ENCODE measurements at places on chromosomes 4 and X. TPM values are rescaled to one million over a fixed set of nuclear protein-coding genes. Genes with fewer than 3 reads are reported as not detected.

- H3K4me1 ChIP-seq = no peaks in the 10 kb centered on the region
- no peaks in the 10 kb centered on the region for H3K36me3 ChIP-seq
- H3K4me3 ChIP-seq = no peak overlapping the region
- no peak for DNase-seq
Measured at GRCh38 chrX:115679460-115679859, 118.5 kb downstream of the PLS3 start.

GRCh38 chr4:23881674-23882337 is 8.0 kb downstream of the PPARGC1A start:
- no peak for DNase-seq
- H3K27me3 ChIP-seq = no peaks in the 10 kb centered on the region
- H3K36me3 ChIP-seq = no peaks in the 10 kb centered on the region

- DNase-seq = no peak
- H3K27me3 ChIP-seq = no peaks in the 10 kb centered on the region
- no peaks in the 10 kb centered on the region for H3K36me3 ChIP-seq
Measured at GRCh38 chr4:28073860-28074555, 1213.4 kb downstream of the STIM2 start.

DNA sequence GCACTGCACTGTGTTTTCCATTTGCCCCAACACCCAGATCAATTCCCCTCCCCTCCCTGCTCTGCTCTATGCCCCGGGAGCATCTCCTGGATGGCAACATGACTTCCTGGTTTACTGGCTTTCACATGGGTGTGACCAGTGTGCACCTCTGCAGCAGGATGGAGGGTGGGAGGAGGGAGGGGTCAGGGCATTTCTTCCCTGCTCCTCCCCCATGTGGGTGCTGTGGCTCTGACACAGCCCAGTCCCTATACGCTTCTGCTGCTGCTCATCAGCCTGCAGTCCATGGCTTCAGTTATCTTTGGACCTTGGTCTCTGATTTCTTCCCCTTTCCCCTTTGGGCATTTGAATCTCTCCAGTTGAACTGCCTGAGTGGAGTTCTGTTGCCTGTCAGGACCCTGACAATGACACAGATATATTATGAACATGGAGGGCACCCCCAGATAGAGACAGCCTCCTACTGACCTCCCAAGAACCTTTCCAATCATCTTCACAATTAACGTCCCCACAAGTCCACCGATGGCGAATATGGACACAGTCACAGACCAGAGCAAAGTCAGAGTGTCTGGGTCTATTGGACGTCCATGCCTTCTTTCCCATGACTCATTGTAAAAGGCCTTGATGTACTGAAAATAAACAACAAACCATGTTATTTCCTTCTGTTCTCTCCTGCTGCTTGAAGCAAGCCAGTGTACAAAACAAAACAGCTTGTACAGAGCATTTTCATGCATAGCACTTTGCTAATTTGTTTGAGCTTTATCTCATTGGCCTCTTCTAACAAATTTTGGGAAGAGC is 24.8 kb downstream of the SLC2A9 start:
- peaks cover 5% of the 10 kb centered on the region for H3K36me3 ChIP-seq
- H3K27me3 ChIP-seq = no peaks in the 10 kb centered on the region
- peaks cover 13% of the 10 kb centered on the region for H3K4me1 ChIP-seq
- H3K27ac ChIP-seq = no peak overlapping the region

GRCh38 chr4:56701644-56702043 is 20.5 kb upstream of the HOPX start:
- no peaks in the 10 kb centered on the region for H3K27me3 ChIP-seq
- no peak overlapping the region for H3K4me3 ChIP-seq
- H3K4me1 ChIP-seq = peaks cover 16% of the 10 kb centered on the region
- H3K27ac ChIP-seq = no peak overlapping the region
- peaks cover 2% of the 10 kb centered on the region for H3K36me3 ChIP-seq
- no peak for DNase-seq

DNA sequence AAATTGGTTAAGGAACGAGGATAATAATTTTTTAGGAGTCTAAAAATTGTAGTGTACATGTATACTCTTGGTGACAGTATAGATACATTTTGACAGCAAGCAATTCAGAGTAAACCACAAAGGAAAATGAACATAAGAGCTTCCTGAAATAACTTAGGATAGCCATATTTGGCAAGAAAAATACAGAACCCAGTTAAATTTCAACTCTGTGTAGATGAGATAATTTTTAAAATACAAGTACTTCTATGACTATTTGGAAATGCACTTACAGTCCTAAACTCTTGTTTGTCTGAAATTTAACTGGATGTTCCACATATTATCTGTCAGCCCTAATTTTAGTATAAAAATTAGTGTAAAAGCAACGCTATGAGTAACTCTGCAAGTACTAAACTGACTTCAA is 124.4 kb upstream of the PCDH18 start:
- H3K27me3 ChIP-seq = no peaks in the 10 kb centered on the region
- no peaks in the 10 kb centered on the region for H3K36me3 ChIP-seq
- H3K27ac ChIP-seq = no peak overlapping the region

GRCh38 chrX:100379388-100379986 is 30.6 kb downstream of the PCDH19 start:
- H3K4me1 ChIP-seq = peaks cover 3% of the 10 kb centered on the region
- no peak overlapping the region for H3K27ac ChIP-seq
- DNase-seq = no peak
- H3K27me3 ChIP-seq = no peaks in the 10 kb centered on the region

DNA sequence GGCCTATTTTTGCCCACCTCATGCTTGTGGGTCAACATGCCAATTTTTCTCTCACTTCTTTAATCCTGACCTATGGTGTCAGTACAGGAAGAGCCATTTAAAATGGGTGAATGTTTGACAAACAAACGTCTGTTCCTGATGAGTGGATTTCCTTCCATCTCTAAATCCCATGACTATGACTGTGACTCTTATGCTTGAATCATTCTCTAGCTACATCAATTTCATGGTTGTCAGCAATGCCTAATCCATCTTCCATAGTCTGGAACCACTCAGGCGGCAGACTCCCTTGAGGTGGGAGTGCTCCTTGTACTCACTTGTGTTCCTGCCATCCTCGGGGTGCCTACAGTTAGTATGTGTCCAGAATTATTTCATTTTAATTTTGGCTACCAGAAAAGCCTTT is 194.9 kb upstream of the RPS6KA3 start:
- no peak overlapping the region for H3K4me3 ChIP-seq
- H3K4me1 ChIP-seq = peaks cover 14% of the 10 kb centered on the region
- H3K36me3 ChIP-seq = peaks cover 2% of the 10 kb centered on the region
- no peak overlapping the region for H3K27ac ChIP-seq

- H3K4me3 ChIP-seq = no peak overlapping the region
- no peaks in the 10 kb centered on the region for H3K36me3 ChIP-seq
- no peaks in the 10 kb centered on the region for H3K4me1 ChIP-seq
- H3K27me3 ChIP-seq = no peaks in the 10 kb centered on the region
- no peak for DNase-seq
- no peak overlapping the region for H3K27ac ChIP-seq
Measured at GRCh38 chr4:34664051-34664450, 1580.3 kb downstream of the ARAP2 start.

DNA sequence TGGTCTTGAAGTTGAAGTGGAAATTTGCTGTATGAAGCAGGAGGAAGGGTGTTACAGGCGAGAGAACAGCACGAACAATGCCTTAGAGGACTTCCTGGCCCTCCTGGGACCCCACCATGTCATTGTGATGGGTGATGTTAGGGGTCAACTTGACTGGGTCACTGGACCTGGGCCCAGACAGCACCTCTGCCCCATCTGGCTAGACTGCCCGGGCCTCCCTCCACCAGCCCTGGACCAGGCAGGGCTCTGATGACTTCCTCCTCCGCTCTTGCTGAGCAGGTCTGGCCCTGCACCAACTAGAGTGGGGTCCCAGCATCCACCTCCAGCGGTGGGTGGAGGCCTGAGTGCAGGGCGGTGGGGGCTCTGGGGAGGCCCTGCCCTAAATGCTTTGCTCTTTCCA is 48.9 kb upstream of the ADRA2C start:
- H3K4me1 ChIP-seq = no peaks in the 10 kb centered on the region
- no peak overlapping the region for H3K4me3 ChIP-seq
- no peak for DNase-seq
- H3K36me3 ChIP-seq = peaks cover 2% of the 10 kb centered on the region
- H3K27ac ChIP-seq = no peak overlapping the region

- peaks cover 47% of the 10 kb centered on the region for H3K27me3 ChIP-seq
- H3K4me3 ChIP-seq = no peak overlapping the region
- peaks cover 2% of the 10 kb centered on the region for H3K36me3 ChIP-seq
- H3K4me1 ChIP-seq = no peaks in the 10 kb centered on the region
Measured at GRCh38 chr4:110032603-110033002, 119.9 kb downstream of the EGF start.

DNA sequence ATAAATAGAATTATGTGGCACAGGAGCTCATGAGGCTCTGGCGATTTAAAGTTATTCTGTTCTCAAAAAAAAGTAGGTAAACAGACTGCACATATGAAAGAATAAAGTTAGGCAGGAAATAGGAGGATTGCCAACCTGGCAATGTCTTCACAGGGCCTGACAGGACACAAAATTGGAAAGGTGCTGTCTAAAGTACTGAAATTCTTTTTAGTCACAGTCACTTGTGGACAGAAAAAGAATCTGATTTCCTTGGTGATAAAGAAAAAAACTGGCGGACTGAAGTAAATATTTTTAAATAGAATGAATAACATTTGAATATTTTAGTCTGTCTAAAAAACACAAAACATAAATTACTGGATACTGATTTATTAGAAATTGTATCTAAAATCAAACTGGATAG is 124.4 kb downstream of the VEGFC start:
- no peak overlapping the region for H3K4me3 ChIP-seq
- no peaks in the 10 kb centered on the region for H3K27me3 ChIP-seq
- no peaks in the 10 kb centered on the region for H3K4me1 ChIP-seq

- no peaks in the 10 kb centered on the region for H3K4me1 ChIP-seq
- H3K4me3 ChIP-seq = no peak overlapping the region
- H3K27me3 ChIP-seq = no peaks in the 10 kb centered on the region
- H3K36me3 ChIP-seq = no peaks in the 10 kb centered on the region
Measured at GRCh38 chrX:124502166-124502565, 155.8 kb downstream of the SH2D1A start.

DNA sequence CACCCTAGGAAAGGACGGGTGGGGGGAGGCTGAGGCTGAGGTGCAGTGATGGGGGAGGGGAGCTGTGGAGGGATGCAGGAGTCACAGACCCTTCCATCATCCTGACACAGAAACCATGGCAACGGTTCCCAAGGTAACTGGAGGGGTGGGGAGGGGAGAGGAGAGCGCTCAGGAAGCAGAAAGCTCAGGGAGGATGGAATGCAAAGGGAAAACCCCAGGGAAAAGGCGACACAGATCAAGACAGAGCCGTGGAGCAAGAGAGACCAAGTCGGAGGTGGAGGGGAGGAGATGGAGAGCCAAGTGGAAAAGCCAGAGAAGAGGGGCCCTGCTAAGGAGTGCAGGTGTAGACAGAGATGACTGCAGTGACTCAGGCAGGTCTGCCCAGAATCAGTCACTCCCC is 14.5 kb downstream of the L1CAM start:
- H3K36me3 ChIP-seq = no peaks in the 10 kb centered on the region
- no peak overlapping the region for H3K4me3 ChIP-seq
- no peak overlapping the region for H3K27ac ChIP-seq
- peaks cover 6% of the 10 kb centered on the region for H3K27me3 ChIP-seq

DNA sequence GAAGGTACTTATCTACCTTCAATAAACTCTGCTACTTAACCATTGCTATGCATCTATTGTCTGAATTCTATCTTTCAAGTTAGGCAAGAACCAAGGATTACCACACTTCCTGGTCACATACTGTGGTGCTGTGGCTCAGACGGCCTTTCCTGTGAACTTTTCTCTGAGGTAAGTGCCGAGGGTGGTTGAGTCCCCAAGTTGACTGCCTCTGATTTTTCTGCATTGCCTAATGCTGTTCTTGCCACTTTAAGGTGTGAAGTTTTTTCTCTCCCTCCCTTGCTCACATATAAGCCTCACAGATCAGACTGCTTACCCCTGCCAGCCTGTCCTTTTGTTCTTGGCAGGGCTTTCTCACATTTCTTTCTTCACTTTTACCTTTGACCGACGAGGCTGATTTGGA is 348.0 kb upstream of the POU3F4 start:
- no peak overlapping the region for H3K4me3 ChIP-seq
- no peak for DNase-seq
- H3K27me3 ChIP-seq = no peaks in the 10 kb centered on the region
- H3K27ac ChIP-seq = no peak overlapping the region
- H3K36me3 ChIP-seq = no peaks in the 10 kb centered on the region

- H3K36me3 ChIP-seq = no peaks in the 10 kb centered on the region
- H3K27me3 ChIP-seq = peaks cover 23% of the 10 kb centered on the region
Measured at GRCh38 chr4:56619816-56620215, 61.3 kb downstream of the HOPX start.

DNA sequence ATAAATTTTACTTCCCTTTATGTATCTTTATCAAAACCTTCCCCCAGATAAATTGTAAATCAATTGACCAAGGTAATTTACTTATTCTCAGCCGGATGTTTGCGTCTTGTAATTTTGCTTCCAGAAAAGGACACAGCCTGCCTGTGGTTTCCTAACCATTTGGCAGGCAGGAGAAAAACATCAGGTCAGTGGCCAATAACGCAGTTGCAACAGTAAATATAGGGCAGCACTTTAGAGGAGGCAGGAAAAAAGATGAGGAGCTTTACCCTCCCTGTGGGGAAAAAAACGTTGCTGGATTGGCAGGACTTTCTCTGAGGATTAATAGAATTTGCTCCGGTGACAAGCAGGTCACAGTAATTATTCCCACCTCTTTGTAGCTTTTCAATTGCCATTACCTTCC is 2618.1 kb downstream of the ARAP2 start:
- H3K4me1 ChIP-seq = no peaks in the 10 kb centered on the region
- no peaks in the 10 kb centered on the region for H3K27me3 ChIP-seq
- H3K27ac ChIP-seq = no peak overlapping the region
- DNase-seq = no peak
- H3K4me3 ChIP-seq = no peak overlapping the region

GRCh38 chr4:60241866-60242265 is 958.3 kb upstream of the ADGRL3 start:
- no peaks in the 10 kb centered on the region for H3K27me3 ChIP-seq
- no peaks in the 10 kb centered on the region for H3K36me3 ChIP-seq
- no peak overlapping the region for H3K27ac ChIP-seq
- no peak for DNase-seq
- H3K4me1 ChIP-seq = no peaks in the 10 kb centered on the region

GRCh38 chr4:146379744-146380143 is 142.0 kb downstream of the SLC10A7 start:
- H3K27ac ChIP-seq = no peak overlapping the region
- DNase-seq = no peak
- peaks cover 5% of the 10 kb centered on the region for H3K36me3 ChIP-seq
- H3K27me3 ChIP-seq = no peaks in the 10 kb centered on the region
- H3K4me3 ChIP-seq = no peak overlapping the region

GRCh38 chr4:1927675-1928074 is 56.5 kb downstream of the NSD2 start:
- DNase-seq = no peak
- H3K27ac ChIP-seq = no peak overlapping the region
- peaks cover 5% of the 10 kb centered on the region for H3K36me3 ChIP-seq
- H3K4me3 ChIP-seq = no peak overlapping the region
- H3K4me1 ChIP-seq = peaks cover 8% of the 10 kb centered on the region

GRCh38 chr4:122617597-122618593 is 3.0 kb downstream of the IL21 start:
- peak overlapping the region; percentile 43 for H3K4me3 ChIP-seq
- DNase-seq = no peak
- peaks cover 2% of the 10 kb centered on the region for H3K36me3 ChIP-seq
- H3K27ac ChIP-seq = peak overlapping the region; percentile 71

GRCh38 chr4:8419222-8420041 is 21.1 kb downstream of the ACOX3 start:
- peak overlapping the region; percentile 53 for H3K27ac ChIP-seq
- no peaks in the 10 kb centered on the region for H3K27me3 ChIP-seq
- H3K36me3 ChIP-seq = peaks cover 3% of the 10 kb centered on the region
- H3K4me1 ChIP-seq = peaks cover 29% of the 10 kb centered on the region

The SGMS2 gene
- total RNA-seq = not detected

The PAGE2B gene
- not detected for total RNA-seq

The SPANXB1 gene
- not detected for total RNA-seq

The GAB1 gene
- total RNA-seq = 2.0 TPM

The NLGN4X gene
- not detected for total RNA-seq

The GPC4 gene
- not detected for total RNA-seq

The SLC10A6 gene
- not detected for total RNA-seq

The TLR1 gene
- 22.9 TPM for total RNA-seq

The IL21 gene
- total RNA-seq = 0.77 TPM

Data from T-helper 17 cell (primary cell).